ENCODE measurements at places on chromosomes 3 and 15. TPM values are rescaled to one million over a fixed set of nuclear protein-coding genes. Genes with fewer than 3 reads are reported as not detected.

Gene TUSC7
- total RNA-seq, result not detected

Gene ADGRG7
- total RNA-seq, result not detected

Gene GCSAM
- not detected for total RNA-seq

Gene CPN2
- total RNA-seq, result not detected

Gene GCHFR
- 4.2 TPM for total RNA-seq

Gene ROPN1
- not detected for total RNA-seq

Gene IMPG2
- under 0.01 TPM for total RNA-seq

Gene GOLGA6L4
- 0.59 TPM for total RNA-seq

Gene LMAN1L
- total RNA-seq, result not detected

Gene ANAPC13
- 49.2 TPM for total RNA-seq

Gene ZNF717
- 7.1 TPM for total RNA-seq

Gene MKRN2OS
- not detected for total RNA-seq

Gene PLSCR2
- total RNA-seq, result not detected

Gene GOLGA6D
- not detected for total RNA-seq

Gene GALNT15
- total RNA-seq, result 10.4 TPM

Gene GPR15
- not detected for total RNA-seq

Gene STRIT1
- total RNA-seq, result not detected

Measured in bronchus fibroblast of lung (primary cell).